ENCODE measurements at places on chromosomes 13 and 19.

GRCh38 chr19:43574424-43575155 is 737 bp downstream of the XRCC1 start:
- DNase-seq: no peak

- DNase-seq: no peak
Observed at GRCh38 chr19:37505958-37506386, 767 bp upstream of the ZNF793 start.

- DNase-seq: no peak
Observed at GRCh38 chr19:6091771-6092291, 18.5 kb downstream of the RFX2 start.

DNA sequence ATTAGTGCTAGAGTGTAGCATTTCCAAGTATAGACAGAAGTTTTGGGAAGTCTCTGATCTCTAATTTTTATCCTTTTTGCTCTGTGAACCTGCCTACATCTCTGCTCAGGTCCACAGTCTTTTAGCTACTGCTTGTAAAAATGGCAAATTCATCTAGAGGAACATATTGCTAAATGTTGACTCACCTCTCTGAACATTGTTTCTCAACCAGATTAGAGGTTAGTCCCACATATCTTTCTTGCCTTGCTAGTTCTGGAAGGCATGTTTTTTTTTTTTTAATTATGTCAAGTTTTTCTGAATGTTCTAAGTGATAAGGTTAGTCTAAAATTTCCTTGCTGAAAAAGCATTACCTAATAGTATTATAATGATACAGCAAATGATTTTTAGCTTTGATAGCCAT is 2889.6 kb upstream of the PCDH20 start:
- DNase-seq: no peak

- DNase-seq: peak; percentile 77
Observed at GRCh38 chr19:16262618-16263017, 62.0 kb upstream of the KLF2 start.

- DNase-seq: peak; percentile 59
Observed at GRCh38 chr19:47729468-47729798, 15.9 kb upstream of the NOP53 start.

- DNase-seq: no peak
Observed at GRCh38 chr13:35179494-35179893, 237.4 kb downstream of the NBEA start.

DNA sequence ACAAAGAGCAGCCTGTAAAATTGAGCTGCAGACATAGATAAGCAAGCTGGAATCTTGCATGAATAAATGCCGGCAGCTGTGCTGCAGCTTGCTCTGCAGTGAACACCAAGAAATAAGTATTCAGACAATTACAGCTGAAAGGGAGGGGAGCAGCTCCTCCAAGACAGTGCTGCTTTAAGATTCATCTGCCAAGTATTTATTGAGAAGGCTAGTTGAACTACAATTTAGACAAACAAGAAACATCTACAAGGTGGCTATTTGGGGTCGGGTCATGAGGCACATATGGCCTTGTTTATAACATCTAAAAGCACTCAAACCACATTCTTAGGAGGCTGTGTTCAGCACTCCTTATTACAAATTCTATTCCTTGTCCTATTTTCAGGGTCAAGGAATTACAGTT is 34.9 kb downstream of the ZNF726 start:
- DNase-seq: no peak

GRCh38 chr13:105428811-105429210 is 1106.7 kb downstream of the EFNB2 start:
- DNase-seq: no peak

GRCh38 chr13:49366841-49367240 is 77.0 kb downstream of the CAB39L start:
- no peak for DNase-seq

- no peak for DNase-seq
Observed at GRCh38 chr13:42412812-42413483, 141.0 kb downstream of the AKAP11 start.

DNA sequence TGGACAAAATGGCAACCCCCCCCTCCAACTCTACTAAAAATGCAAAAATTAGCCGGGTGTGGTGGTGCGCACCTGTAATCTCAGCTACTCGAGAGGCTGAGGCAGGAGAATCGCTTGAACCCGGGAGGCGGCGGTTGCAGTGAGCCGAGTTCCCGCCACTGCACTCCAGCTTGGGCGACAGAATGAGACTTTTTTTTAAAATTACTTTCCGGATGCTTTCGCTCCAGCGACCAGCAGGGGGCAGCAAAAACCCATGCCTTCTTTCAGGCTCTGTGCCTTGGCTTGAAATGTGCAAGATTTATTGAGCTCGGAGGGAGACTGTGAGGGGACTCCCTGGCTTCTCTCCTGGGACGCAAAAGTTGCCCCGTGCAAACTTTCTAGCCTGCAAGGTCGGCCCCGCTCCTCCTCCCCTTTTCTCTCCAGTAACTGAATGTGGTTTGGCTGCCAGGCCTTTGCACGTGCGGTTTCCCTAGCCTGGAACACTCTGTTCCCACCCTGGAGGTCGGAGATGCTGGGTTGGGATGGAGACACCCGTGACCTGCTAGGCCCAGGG is 61.4 kb upstream of the NFIC start:
- DNase-seq: peak; percentile 92

DNA sequence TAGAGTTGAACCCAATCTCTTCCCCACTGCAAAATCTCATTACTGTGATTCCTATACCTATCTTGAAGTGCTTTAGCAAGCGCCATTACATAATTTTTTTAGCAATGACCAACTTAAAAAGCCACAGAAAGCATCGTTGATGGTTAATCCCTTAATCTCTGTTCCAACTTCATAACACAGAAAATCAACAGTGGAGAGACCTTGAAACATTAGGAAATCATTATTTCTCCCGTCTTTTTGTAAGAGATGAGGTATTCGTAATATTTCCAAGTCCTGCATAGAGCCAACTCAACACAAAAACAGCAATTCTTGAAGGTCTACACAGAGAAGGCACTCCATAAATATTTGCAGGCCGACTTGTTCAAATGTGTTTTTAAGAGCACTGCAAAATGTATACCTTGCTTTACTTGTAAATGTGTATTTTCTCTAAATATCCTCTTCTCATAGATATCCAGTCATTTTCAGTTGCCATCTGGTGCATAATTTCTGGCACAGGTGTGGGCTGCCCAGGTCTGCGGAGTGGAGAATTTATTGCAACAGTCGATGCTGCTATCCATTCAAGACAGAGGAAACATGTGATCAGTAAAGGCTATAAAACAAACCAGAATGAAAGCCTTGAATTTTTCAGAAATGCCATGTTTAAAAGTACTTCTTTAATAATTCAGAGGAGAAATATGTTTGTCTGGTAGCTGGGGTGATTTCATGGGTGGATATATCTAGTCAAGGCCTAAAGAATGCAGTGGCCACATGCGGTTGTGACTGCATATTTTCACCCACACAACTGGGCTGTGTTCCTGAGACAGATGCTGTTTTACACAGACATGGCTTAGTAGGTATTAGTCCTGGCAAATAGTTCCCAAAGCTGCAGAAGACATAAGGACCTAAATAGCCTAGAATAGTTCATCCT is 234.3 kb upstream of the STARD13 start:
- DNase-seq: no peak

DNA sequence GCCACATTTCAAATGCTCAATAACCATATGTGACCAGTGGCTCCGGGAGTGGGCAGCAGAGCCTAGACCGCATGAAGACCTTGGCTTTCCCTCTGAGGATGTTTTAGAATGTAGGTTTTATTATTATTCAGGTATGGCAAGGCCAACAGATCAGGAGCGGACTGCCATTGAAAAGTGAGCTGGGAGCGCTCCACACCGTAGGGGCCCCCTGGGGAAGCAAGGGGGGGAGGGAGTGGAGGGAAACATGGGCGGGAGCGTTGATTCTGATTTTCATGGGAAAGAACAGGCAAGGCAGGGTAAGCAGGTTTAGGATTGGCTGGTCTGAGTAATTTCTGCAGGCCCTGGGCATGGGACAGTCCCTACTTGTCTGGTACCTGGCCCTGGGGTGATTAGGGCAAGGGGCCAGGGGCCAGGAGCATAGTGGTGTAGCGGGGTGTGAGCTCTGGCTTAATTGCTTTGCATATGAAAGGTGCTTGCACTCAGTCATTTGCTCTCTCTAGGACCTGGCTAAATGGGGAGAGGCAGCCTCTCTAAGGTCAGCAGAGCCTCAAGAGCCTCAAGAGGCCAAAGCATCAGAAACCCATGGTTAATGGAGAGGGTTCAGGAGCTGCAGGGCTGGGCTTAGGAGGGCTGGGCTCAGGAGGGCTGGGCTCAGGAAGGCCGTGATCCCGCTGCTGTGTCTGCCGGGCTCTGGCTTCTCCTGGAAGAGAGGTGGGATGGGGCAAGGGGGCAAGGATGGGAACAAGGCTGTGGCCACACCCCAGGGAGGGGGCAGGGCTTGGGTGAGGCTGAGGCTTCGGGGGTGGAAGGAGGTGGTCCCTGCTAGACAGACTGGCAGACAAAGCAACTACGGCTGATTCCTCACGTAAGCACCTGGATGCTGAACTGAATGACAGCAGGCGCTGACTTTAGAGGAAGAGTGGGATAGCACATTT is 82.0 kb upstream of the WASF3 start:
- no peak for DNase-seq

GRCh38 chr13:20399961-20400360 is 125.7 kb downstream of the CRYL1 start:
- no peak for DNase-seq

DNA sequence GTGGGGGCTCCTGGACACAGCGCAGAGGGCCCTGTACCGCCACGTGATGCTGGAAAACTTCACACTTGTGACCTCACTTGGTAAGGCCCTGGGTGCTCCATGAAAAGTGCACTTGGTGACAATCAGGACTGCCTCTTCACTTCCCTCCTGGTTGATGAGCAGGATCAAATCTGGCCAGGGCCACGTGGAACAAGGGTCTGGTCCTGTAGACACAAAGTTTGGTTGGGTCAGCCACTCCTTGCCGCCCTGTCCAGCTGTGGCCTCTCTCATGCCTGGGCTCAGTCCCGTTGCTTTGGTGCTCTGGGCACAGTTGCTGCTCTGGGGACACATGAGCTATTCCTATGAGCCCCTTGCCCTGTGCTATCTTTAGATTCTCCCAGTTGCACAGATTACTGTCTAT is 2.3 kb downstream of the ZNF324B start:
- no peak for DNase-seq

DNA sequence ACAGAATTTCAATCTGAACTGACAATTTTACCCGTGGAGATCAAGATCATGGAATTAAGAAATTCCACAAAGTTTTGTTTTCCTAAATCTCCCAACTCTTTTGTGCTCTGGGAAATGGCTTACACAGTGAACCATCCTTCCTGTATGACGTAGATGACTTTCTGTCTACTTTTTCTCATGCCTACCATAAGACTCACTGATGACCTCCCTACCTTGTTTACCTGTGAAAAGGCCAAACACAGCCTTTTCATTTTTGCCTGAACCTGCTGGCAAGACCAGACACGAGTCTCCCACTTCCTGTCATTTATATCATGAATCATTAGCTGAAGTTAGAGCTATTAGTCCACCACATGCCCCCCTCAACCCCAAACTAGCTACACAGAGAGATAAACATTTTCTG is 4.6 kb upstream of the KBTBD6 start:
- no peak for DNase-seq

- no peak for DNase-seq
Observed at GRCh38 chr13:42107421-42107820, 59.0 kb downstream of the DGKH start.

DNA sequence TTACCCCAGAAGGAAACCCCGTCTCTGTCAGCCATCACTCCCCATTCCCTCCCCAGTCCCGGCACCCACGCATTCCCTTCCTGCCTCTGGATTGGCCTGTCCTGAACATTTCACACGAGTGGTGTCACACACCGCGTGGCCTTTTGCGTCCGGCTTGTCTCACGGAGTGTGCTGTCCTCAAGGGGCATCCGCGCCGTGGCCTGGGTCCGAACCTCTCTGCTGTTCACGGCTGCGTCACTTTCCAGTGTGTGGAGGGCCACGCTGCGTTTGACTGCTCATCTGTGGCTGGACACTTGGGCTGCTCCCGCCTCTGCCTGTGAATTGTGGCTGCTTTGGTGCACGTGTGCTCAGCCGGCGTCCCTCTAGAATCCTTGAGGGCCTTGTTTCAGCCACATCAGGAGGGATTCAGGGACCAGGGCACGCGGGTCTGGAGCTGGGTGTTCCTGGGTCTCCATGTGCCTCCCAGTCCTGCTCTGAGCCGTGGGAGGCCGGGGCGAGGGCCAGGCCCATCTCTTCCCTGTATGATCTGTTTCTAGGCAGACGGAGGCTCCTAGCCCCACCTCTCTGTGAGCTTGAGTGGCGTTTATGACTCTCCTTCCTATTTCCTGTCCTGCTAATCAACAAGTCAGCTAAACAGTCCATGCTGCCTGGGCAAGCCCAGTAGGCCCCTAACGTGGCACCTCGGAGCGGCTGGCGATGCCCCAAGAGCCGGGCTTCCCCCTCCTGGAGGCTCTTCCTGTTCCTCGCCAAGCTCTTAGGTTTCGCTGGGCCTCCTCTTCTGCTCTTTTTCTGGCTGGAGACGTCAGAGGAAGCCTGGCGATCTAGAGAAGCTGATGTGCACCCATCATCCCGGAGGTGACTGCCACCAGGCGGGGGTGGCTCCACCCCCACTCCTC is 8.1 kb downstream of the STK11 start:
- DNase-seq: peak; percentile 91

GRCh38 chr19:40948580-40949299 is 42.3 kb upstream of the CYP2B6 start:
- no peak for DNase-seq

DNA sequence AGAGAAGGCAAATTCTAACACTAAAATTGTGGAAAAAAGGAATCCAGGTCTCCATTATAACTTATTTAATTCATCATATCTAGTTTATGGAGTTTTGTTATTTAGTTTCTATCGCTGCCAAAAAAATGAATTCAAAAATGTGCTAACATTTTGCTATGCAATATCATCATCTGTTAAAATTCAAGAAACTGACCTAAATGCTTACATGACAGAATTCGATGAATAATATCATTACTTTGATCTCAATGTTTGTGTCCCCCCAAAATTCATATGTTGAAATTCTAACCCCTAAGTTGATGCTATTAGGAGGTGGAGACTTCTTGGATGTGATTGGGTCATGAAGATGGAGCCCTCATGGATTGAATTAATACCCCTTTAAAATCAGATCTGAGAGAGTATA is 775.0 kb downstream of the PCDH17 start:
- DNase-seq: no peak

- no peak for DNase-seq
Observed at GRCh38 chr19:56099638-56100539, 21.2 kb downstream of the ZNF787 start.

GRCh38 chr19:51691584-51692428 is 1.3 kb upstream of the SPACA6 start:
- DNase-seq: no peak

GRCh38 chr13:65875031-65875430 is 1355.1 kb downstream of the PCDH9 start:
- no peak for DNase-seq

DNA sequence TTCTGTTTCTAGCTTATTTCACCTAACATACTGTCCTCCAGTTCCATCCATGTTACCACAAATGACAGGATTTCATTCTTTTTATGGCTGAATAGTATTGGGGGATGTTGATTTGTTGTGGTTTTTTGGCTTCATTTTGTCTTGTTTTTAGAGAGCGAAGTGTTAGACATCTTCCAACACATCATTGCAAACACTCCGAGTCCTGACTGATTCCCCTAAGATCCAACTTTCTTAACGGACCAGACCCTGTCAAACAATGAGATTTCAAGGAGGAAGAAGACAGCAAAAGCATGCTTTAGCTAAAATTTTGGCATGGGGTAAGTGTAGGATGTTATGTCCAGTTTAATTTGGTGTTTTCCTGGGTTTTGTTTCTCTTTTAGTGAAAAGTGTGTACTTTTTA is 3.8 kb upstream of the CASP14 start:
- DNase-seq: no peak

GRCh38 chr19:6220385-6221191 is 59.2 kb downstream of the MLLT1 start:
- DNase-seq: no peak
